ENCODE measurements at places on chromosomes 16 and 17.

- no peak for DNase-seq
These were observed 587 bp downstream of the MMP2 start for GRCh38 chr16:55479430-55480140.

DNA sequence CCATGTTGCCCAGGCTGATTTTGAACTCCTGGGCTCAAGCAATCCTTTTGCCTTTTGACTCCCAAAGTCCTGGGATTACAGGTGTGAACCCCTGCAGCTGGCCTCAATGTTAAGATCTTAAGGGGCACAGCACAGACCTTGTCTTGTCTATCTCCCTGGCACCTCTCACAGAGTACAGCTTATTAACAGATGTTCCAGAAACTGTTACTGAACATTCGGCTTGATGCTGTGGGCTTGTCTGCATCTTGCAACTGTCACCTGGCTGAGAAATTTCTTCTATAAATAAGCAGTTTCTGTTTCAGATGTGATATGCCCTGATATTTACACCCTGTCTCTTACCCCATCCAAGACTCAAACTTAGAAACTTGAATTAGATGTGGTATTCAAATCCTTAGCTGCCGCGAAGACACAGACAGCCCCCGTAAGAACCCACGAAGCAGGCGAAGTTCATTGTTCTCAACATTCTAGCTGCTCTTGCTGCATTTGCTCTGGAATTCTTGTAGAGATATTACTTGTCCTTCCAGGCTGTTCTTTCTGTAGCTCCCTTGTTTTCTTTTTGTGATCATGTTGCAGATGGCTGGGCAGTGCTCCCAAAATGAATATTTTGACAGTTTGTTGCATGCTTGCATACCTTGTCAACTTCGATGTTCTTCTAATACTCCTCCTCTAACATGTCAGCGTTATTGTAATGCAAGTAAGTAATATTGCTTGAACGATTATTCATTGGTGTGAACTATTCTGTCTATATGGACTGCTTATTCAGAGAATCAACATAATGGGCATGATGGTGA lies at the start of gene TNFRSF17:
TSS of gene TNFRSF17 (plus strand) at position 450 of the 791 bp plus-strand sequence. CDS start at position 565, 115 bp downstream.
- no peak for DNase-seq

DNA sequence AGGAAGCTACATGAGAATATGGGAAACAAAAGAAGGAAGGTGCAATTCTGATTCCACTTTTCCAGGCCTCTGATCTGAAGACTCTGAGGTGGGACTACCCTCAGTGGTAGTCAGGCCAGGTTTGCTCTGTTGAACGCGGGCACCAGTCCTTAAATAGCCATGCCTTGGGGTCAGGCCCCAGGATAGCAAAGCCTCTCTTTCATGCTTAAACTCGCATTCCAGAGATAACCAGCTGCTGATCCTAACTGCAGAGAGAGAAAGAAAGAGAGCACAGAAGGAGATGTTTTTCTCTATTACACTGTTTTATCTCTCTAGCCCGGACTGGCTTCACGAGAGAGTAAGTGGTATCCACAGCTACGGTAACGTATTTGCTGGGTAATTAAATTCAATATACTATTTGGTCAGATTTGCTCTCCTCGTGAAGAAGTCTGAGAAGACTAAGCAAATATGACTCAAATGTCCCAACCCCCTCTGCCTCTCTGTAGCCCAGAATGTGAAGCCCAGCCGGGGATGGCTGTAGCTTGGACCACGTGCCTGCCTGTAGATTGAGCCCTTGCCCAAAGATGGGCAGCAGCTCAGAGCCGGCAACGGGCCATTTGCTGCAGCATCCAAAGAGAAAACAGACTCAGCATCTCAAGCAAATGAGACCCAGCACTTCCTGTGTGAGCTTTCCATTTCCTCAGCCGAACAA lies 122.2 kb downstream of the SMG6 start:
- DNase-seq = peak; percentile 93

DNA sequence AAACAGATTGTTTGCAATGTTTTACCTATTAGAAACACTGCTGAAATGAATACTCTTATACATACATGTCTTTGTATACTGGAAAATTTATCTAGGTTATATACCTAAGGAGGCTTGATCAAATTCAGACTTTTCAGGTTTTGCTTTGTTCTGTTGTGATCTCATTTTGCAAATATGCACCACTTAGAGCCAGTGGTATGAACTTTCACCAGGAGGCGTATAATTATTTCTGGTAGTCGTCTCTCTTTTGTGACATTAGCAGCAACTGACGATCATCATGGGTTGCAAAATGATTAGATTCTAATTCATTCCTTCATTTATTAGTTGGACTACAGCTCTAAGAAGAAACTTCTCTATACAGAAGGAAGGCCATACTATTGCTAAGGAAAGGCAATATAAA lies 26.9 kb downstream of the AP1G1 start:
- DNase-seq = no peak

- DNase-seq = no peak
These were observed 39.7 kb upstream of the PITPNM3 start for GRCh38 chr17:6596081-6596480.

DNA sequence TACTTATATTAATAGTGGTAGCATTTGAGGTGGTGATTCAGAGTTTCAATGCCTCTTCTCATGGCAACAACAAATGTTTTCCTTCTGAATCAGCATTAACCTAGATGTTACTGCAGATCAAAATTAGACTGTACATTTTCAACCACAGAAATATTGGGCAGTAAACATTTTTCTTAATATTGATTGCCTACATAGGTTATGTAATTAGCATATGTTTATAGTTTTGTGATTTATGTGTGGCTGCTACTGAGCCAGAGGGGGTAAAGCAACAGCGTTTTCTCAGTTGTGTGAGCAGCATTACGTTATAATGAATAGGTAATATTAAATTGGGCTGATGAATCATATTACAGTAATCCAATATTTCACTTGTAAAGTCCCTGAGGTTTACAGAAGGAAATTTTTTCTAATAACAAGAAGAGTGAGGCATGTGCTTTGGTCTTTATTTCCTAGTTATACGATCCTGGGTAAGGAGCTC lies 18.8 kb upstream of the BMERB1 start:
- no peak for DNase-seq

DNA sequence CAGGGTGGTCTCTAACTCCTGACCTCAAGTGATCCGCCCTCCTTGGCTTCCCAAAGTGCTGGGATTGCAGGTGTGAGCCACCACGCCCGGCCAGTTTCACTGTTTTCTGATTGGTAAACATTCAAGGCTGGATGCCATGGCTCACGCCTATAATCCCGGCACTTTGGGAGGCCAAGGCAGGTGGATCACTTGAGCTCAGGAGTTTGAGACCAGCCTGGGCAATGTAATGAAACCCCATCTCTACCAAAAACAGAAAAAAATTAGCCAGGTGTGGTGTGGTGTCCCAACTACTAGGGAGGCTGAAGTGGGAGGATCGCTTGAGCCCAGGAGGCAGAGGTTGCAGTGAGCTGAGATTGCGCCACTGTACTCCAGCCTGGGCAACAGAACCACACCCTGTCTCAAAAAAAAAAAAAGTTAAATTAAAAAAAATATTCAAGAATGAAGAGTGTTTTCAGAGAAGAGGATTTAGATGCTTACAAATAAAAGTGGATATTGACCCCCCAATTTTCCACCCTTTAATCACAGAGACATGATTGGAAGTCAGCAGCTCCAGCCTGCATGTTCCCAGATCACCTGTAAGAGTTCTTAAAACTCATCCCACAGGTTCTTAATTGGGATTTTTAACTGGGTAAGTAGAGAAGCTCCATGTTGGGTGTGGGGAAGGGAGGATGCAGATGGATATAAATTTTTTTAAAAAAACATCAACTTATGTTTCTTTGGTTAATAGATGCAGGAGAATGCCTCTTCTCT lies 23.8 kb downstream of the HLF start:
- no peak for DNase-seq

DNA sequence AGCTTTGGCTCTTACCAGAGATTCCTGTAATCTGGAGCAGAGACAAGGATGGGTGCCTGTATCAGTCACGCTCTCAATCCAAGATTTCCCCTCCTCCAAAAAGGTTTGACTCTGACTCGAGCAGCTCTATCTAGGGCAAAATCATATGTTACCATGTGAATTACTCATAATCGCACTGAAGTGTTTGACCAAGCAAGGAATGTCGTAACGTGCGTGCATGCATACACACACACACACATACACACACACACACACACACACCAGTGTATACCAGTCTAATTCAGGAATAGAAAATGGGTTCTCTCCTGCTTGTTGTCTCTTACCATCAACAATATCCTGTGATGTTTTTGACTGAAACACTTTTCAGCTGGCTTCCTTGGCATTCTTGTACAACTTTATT lies 835.1 kb downstream of the KCNJ2 start:
- DNase-seq = no peak

GRCh38 chr17:80754846-80755245 lies 210.2 kb downstream of the RPTOR start:
- DNase-seq = no peak

DNA sequence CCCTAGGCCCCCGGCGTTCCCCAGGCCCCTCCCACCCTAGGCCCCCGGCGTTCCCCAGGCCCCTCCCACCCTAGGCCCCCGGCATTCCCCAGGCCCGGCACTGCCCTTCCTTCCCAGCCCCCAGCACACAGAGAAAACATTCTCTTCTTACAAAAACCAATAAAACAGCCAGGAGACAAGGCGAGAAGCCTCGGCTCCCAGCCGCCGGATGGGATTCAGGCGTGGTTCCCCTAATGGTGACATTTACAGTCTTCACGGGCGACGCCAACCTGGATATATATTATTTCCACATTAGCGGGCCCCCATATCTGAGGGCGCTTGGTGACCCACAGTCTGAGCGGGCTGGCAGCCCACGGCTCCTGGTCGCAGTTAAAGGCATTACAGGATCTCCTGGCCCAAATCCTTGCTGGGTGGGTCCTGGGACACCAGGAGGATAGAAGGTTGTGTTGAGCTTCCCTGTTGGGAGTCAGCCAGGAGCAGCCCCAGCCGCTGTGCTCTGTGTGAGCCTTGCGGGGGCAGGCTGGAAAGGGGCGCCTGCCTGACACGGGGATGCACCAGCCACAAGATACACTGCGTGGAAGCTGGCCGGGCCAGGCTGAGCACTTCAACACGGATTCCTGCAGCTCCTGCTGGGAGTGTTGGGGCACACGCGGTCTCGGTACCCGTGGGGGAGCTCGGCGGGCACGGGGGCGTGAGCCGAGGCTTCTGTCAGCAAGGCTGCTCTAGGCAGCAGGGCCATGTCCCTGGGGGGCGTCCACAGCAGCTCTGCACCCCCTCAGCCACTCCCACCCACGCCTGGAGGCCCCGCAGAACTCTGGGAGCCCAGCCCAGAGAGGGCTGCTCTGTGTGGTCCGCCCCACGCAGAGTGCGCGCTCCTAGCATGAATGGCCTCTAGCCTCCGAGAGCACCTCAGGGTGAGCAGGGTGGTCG lies 83.7 kb downstream of the LMF1 start:
- DNase-seq = no peak
